ENCODE measurements at places on chromosomes 3 and 15.

DNA sequence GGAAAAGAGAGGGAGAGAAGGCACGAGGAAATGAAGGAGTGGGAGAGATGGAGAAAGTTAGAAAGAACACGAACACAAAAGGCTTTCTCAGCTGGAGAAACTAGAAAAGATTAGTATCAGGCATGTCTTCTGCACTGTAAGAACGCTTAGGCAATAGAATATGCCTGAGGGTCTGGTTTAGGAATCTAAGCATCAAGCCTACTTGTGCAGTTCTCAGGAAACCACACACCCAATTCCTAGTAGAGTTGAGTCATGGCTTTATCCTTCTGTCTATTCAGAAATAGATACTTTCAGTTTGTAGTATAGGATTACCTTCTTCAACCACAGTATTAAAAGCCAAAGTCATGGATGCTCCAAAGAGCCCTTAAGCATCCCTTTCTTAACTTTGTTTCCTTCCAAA is 969.4 kb downstream of the NTRK3 start:
- no peak for DNase-seq

GRCh38 chr3:19147905-19148767 is at the start of gene KCNH8:
KCNH8 (plus strand) TSS chr3:19148510; CDS start chr3:19148720, 210 bp downstream.
- peak; percentile 64 for DNase-seq

- DNase-seq, result no peak
These were observed 399.1 kb upstream of the DPH6 start for GRCh38 chr15:35944945-35945585.

- DNase-seq, result peak; percentile 39
These were observed 340 bp downstream of the TTLL3 start for GRCh38 chr3:9810433-9810770.

GRCh38 chr15:88605189-88606069 is 15.7 kb upstream of the AEN start:
- peak; percentile 92 for DNase-seq

DNA sequence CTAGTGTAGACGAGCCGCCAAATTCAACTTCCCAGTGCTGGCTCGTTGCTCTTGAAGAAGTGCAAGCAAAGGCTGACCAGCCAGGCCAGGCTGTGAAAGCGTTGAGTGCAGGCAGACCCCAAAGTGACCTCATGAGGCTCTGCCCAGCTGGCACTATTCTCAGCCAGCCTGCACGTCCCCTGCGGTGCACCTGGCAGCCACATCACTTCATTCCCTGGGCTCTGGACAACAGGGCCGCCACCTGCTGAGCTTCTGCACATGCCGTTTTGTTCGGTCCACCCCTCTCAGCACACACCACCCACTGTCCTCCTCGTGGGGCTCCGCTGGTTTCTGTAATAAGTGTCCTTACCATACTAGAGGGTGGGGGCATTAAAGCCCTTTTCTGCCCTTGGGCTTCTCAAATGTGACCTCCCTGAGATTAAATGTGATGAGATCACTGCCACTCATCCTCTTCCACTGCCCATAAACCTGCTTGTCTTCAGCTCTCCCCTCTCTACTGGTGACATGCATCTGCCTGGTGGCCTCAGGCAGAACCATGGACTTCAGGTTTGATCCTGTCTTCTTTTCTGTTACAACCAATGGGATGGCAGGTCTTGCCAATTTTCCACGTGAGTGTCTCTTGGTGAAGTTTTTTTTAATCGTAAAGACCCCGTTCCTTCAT is 6.1 kb downstream of the RASGRF1 start:
- DNase-seq, result no peak
